T1000 (cell line): ENCODE measurements at places on chromosomes 2 and 18.

GRCh38 chr2:44652701-44653100 is 288.8 kb upstream of the SIX3 start:
- DNase-seq: no peak

DNA sequence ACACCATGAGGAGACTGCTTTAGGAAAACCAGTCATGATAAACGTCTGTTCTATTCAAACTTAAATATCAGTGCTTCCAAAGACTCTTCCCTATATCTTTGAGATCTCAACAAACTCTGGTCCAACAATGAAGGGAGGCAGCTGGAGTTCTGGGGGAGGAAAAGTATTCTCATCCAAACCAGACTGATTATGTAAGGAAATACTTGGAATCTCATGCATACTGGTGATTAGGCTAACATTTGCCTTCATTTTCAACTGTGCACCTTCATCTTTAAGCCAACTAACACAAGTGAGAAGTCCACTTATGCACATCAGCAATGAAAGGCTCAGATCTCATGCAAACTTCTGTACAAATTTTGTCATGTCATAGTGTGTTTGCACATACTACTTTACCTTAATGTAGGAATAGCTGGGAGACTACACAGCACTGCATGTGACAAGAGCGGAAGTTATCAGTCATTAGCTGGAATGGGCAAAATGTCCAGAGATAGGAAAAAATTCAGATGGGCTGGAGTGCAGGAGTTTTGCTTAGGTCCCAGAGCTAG is 67.5 kb upstream of the STK17B start:
- DNase-seq: no peak

DNA sequence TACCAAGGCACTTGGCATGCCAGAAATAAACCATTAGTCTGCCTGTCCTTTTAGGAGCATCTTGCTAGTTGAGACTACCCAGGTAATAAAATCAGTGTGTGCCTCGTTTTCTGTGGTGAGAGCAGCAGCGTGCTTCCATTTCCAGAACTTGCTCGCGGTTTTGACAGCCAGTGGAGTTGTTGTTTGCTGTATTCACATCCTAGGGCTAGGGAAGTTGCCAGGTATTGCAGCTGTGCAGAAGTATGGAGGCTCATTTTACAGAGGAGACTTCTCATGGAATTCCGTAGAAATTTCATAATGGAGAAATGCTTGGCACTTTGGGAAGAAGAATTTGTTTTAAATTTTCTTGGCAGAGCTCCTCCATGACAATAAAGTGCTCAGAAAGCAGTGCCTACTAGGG is 1355.1 kb upstream of the ZEB2 start:
- no peak for DNase-seq

GRCh38 chr2:133489146-133489545 is 79.1 kb downstream of the NCKAP5 start:
- no peak for DNase-seq

DNA sequence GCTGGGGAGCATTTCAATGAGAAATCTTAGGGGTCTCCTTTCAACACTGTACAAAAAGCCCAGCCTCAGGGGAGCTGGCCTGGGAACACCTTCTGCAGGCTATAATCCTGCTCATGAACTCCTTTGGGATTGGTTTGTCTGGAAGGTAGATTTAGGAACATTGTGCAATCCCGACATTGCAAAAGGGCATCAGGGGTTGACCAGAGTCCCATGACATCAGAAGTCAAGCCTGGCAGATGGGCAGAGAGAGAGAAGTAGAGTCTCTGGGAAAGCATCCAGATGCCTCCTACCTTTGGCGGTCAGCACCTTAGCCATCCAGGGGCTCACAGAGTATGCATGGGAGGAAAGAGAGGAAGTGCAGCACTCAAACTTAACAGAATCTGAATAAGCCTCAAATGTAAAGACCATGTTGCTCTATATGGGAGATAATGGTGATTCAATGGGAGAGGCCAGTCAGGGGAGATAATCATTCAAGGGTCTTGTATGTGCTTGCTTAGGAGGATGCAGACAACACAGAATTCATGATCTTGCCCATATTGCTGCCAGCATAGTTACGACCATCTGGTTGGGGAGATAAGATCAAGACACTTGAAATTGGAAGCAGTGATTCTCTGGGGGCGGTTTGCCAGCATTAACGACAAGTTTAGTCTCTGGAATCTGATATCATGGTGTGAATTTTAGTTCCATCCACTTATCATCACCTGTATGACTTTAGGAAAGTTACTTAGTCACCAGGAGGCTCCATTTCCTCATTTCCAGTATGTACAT is 58.3 kb upstream of the UPP2 start:
- DNase-seq: no peak

GRCh38 chr2:2127467-2127866 is 203.6 kb downstream of the MYT1L start:
- DNase-seq: no peak

DNA sequence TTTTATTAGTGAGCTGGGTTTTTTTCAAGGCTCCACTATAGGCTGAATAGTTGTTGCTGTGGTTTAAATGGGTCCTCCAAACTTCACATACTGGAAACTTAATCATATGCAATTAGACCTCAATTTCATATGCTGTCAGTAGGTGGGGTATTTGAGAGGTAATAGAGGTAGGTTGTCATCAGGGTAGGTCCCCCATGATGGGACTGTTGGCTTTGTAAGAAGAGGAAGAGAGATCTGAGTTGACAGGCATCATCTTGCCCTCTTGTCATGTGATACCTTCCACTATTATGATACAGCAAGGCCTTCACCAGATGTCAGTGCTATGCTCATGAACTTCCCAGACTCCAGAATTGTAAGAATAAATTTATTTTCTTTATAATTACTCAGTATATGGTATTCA is 819.4 kb downstream of the LRP1B start:
- no peak for DNase-seq

GRCh38 chr2:28477087-28477486 is 18.8 kb upstream of the PLB1 start:
- no peak for DNase-seq

DNA sequence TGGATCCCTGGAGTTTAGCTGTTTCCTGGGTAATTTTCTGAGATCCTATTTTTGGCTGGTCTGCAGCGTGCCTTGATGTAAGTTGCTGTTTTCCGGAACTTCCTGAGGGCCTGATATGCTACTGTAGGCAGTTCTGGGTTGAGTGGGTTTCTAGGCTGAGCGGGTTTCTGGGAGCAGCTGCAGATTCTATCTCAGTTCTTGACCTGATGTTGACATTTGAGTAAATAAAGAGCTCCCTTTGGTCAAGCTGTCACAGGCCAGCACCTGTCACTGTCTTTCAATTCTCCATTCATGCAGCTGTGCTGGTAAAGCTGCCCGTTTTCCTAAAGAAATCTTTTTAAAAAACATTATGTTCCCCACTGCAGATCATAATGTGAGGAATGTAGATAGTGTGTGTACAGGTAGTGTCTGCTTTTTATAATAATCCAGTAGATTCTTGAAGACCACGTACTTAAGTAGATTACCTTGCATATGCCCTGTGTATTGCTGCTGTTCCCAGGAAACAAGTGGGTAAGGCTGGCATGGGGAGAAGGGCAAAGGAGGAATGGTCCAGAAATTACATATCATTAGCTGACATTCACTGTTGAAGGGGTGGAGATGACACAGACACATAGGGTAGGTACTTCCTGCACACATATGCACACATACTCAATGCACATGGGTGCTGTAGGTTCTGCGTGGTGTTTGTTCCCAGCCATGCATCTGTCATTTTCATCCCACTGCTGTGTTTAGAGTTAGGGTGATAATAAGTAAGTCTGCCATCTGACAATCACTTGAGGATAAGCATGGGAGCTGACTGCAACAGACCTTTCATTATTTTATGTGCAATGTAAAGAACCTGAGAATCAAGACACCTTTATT is 25.9 kb downstream of the CD28 start:
- DNase-seq: no peak

- no peak for DNase-seq
These were observed 67.0 kb downstream of the ZEB2 start for GRCh38 chr2:144452989-144453336.

- no peak for DNase-seq
These were observed 79.0 kb upstream of the ID2 start for GRCh38 chr2:8602809-8603208.

DNA sequence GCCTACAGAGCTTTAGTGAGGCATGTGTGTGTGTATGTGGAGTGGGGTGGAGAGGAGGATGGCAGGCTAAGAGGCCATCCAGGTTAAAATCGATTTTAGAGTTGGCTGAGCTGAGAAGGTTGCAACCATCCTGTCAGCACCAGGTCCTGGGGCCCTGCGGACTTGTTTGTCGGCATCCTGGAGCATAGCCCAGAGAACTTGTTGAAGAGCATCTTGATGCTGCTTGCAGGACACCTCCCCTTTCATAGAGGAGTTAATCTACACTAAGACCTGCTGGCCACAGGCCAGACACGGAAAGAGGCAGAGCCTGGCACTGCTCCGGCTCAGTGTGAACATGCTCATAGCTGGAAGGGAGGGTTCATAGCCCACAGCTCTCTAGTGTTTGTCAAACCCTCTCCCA is 72.1 kb upstream of the RGPD5 start:
- no peak for DNase-seq

GRCh38 chr18:13217466-13217961 is 1.0 kb upstream of the LDLRAD4 start:
- DNase-seq: no peak

DNA sequence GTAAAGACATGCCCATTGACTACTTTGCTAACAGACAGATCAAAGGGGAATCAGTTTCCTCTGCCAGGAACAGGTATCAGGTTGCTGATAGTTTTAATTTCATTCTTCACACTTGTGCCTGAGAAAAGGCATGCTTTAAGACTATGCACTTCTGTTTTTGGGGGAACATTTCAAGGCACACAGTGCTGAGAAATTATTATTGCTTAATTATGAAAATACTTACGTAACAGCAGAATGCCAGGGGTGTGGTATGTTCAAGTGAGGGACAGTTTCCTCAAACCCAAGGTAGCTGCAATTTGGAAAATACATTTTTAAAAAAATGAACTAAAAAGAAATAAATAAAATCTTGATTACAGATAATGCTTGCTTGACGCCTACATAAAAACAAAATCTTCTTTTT is 1746.1 kb upstream of the PIK3C3 start:
- no peak for DNase-seq

DNA sequence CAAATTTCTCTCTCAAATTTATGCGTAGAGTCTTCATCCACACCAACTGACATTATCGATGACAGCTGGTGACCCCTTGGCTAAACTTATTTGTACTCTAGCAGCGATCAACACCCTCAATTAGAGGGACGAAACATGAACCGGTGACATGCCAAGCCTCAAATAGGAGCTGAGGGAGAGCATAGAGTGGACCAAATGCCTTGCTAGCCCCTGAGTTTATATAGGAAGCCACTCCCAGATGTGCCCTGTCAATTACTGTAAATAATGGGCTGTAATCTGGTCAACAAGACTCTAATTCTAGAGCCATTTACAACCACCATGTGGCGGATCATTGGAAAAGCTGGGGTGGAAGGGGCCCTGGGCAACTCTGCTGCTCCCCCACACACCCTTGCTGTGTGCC is 47.6 kb upstream of the FHL2 start:
- DNase-seq: no peak

- no peak for DNase-seq
These were observed 385.5 kb upstream of the HNRNPA3 start for GRCh38 chr2:176826984-176827668.

DNA sequence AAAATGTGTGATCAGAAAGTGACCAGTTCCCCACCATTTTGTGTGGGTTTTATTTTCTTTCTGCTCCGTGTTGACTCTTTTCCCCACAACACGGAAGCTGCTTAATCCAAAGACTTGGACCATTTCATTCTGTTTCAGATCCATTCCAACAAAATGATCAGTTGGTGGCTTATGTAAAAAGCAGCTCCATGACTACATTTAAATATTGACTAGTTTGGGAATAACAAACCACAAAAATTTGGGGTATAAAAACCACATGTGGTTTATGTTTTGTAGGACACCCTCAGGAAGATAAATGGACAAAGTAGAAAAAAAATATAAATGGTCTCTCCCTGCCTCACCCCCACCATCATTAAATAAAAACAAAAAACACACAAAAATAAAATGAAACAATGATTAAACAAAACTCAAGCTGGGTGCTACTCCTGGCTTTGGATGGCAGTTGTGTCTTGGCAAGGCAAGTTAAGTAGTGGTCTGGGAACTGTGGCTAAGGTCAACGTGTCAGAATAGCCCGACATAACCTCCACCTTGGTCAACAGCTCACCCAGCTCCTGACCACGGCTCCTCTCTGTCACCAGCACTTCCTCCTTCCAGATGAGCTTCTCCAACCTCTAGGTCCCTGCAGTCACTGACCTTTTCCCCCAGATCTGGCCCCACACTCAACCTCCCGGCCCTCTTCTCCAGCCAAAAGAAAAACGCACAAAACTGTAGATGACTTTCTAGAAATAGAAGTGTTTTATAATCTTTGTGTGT is 12.8 kb upstream of the WIPF1 start:
- no peak for DNase-seq

DNA sequence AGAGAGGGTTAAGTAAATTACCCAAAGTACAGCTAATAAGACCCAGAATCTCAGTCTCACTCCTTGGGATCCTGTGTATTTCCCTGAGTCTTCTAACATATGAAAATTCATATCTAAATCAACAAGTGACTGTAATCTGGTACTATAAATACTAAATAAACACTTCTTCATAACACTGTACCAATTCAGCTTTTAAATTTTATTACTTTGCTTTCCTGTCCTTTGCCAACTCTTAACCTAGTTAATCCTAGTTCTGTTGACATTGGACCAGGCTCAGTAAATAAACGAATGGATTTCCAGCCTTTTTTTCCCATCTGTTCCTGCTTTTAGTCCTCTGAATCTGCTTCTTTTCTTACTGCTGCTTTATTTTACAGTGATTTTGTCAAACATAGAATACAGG is 13.8 kb downstream of the MRPL35 start:
- DNase-seq: no peak

GRCh38 chr2:12877761-12878160 is 161.0 kb downstream of the TRIB2 start:
- DNase-seq: no peak

DNA sequence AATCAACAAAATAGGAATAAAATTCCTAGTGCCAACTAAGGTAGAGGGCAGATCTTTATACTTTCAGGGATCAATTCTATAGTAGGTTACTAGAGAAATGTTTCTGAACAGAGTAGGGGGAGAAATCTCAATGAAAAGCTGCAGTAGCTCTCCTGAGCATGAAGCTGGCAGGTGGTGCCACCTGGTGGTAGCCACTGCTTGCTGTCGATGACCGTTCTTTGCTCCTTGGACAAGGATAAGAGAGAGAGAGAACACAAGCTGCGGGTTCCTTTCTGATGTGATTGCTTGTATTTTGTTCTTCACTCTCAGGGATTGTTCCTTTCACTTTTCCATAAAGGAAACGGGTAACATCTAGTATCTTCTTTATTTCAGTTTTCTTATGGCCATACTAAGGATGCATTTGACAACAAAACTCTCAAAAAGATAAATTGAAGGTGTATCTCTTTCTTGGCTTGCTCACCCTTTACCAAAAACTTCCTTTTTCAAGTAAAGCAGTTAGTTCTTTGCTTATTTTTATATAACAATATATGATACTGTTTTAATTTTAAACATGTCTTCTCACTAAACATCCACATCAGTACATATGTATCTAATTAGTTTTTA is 18.6 kb upstream of the MRPL19 start:
- peak; percentile 40 for DNase-seq
